ENCODE measurements at places on chromosomes 13 and 19.

DNA sequence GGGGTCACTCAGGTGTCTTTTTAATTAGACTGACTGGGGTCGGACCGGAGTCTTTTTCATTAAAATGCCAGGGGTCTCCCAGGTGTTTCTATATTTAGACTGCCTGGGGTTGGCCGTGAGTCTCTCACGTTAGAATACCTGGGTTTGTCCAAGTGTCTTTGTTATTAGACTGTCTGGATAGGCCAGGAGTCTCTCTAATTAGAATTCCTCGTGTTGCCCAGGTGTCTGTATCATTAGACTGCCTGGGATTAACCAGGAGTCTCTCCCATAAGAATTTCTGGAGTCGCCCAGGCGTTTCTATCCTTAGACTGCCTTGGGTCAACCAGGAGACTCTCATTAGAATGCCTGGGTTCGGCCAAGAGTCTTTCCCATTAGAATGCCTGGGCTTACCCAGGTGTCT is 1445.7 kb downstream of the UQCRFS1 start:
- no peak for DNase-seq

GRCh38 chr13:21395953-21396352 is 63.1 kb downstream of the ZDHHC20 start:
- DNase-seq, result no peak

DNA sequence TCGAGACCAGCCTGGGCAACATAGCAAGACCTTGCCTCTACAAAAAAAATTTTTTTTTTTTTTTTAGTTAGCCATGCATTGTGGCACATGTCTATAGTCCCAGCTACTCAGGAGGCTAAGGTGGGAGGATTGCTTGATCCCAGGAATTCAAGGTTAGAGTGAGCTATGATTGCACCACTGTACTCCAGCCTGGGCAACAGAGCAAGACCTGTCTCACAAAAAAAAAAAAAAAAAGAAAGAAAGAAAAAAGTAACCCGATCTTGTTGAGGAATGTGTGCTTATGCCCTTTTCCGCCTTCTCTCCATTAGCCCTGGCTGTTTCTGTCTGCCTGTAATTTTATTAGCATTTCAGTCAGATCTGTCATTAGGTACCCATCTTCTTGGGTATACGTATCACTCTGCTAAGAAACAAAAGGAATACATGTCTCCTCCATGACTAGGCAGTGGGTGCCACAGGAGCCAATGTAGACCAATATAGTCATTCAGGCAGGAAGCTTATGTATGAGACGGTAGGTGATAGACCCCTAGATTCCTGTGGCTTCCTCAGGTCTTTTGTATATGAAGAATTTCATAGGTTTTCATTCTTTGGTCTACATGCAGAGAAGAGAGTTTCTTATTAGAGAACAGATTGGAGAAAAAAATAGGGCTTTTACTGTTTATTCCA is 59.6 kb upstream of the NPAS1 start:
- DNase-seq, result no peak

DNA sequence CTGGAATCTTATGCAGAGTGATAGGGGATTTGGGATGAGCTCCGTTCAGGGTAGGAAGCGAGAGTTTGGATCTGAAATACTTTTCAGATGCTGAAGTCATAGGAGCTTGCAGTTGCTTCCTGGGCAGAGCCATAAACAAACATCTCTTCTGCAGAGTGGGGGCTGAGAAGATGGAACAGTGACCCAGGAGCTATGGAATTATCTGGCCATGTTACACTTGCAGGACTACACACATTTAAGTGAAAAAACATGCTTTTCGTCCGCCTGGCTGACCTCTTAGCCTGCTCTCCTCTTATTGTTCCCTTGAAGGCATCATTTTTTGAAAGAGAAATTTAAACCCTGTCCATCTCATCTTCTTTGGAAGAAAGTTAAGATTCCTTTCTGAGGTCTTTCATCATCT is 40.7 kb downstream of the PSG11 start:
- no peak for DNase-seq

DNA sequence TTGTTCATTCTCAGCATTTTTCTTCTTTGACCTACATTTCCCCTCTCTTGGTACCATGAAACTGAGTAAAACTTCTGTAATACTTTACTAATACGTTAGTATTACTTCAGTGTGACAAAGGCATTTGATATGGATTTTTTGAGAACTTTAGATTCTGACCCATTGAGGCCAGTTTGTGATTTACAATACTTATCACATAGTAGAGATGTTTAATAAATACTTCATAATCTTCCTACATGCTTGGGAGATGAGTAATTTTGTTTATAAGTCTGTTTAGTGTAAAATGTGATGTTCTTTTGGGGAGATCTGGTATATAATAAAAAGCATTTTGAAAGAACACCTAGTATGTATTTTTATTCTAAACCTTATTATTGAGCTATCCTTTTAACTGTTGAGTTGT is 29.7 kb downstream of the GTF2F2 start:
- DNase-seq, result no peak

Measured in WERI-Rb-1 (cell line).